Amniotic epithelial cell (primary cell): ENCODE measurements at places on chromosomes 12 and 14.
A peak's percentile ranks its signal among the peaks of the same experiment; 100 is the strongest.

DNA sequence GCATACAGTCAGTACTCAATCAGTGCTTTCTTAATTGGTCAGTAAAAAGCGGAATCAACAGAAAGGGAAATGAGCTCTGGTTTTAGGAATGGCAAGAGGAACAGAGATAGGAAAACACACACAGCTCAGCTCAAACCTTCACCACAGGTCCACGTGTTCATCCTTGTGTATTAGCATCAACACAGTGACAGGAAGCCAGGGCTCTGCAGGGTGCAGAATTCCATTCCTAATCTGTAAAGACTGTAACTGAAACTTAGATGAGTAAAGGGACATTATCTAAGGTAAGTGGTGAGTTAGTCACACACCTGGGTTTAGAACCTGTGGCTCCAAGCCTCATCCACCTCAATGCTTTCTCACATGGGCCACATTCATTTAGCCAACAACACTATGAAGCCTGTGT lies 1242.2 kb upstream of the TMEM132C start:
- DNase-seq: no peak

DNA sequence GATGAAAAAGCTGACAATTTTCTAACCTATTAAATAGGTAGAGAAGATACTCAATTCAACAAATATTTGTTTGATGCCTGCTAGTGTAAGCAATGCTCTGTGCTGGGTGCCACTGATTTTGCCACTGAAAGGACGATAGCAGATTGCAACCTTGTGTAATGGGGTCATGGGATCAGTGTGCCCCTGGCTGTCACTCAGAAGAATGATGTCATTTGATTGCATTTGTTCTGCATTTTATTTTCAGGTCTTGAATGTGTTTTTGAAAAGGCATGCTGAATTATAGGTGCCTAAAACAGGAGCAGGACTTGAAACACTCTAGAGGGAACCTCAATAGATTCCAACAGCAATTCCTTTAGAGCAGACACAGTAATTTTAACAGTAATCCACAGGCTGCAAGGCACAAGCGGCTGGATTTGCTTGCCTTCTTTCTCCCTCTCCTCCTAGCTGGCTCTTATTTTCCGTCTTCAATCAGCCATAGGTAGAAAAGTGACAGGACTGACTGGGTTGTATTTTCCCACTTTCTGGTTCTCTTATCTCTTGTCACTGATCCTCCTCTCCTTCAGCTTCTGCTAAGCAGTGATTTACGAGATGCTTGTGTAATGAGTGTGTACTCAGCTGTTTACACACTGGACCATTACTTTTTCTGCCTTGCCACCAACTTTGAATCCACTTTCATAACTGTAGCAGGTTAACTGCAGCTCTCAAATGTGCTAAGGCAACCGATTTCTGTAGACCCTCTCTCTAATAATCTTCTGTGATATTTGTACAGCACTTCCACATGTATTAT lies 4.1 kb downstream of the PLXNC1 start:
- DNase-seq: peak; percentile 81

DNA sequence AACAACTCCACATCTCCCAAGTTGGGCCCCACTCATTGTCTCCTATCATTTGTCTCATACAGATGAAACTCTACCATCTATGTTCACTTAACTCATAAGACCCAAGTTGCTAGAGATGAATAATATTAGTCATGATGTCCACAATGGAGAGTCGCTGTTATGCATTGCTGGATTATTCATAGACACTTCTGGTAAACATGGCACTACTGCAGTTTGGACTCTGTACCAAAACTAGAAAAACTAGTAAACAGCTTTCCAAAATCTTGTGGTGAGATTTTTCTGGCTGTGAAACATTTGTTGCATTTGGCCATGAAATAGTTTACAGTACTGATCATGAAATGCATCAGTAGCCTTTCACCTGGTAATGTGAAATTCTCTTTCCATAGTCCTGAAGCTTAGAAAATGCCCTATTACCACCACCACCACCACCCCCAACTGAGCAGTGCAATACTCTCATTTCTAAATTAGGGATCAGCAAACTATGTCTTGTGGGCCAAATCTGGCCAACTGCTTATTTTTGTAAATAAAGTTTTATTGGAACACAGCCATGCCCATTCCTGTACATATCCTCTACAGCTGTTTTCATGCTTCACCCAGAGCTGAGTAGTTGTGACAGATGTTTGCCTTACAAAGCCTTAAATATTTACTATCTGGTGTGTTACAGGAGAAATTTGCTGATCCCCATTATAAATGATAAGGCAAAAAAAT lies 236.5 kb downstream of the DPF3 start:
- DNase-seq: peak; percentile 37

- peak; percentile 56 for DNase-seq
Observed at GRCh38 chr12:57614178-57614947, 3.1 kb downstream of the ARHGEF25 start.

- peak; percentile 13 for DNase-seq
Observed at GRCh38 chr12:67630373-67631088, 18.0 kb upstream of the DYRK2 start.

DNA sequence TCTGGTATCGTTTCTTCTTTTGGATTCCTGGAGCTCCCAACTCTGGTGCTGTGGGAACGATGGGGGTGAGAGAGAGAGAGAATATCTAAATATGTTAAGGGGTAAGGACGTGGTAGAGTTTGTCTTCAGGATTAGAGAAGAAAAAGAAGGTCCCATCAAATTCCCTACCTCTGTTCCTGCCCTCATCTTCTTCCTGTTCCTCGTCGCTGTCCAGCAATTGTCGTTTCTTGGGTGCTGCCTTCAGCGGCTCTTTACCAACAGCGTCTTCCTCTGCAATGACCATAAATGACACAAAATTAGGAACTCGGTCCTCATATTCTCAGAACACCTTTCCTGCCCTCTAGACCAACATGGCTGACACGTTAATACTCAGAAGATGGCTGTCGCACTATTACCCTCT lies 31.5 kb downstream of the TIMELESS start:
- no peak for DNase-seq

DNA sequence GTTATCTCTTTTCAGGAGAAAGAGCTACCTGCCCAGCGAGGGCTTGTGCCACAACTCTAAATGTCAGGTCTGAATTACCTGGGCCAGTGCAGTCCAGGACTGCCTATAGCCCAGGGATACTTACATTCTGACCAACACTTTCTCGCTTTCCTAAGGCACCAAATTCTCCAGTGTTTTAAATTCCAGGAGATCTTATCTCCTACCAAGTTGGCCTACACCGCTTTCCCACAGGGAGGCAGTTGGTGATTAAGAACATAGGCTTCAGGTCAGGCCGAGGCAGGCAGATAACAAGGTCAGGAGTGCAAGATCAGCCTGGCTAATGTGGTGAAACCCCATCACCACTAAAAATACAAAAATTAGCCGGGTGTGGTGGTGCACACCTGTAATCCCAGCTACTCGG lies 41.1 kb downstream of the RPS29 start:
- peak; percentile 58 for DNase-seq

DNA sequence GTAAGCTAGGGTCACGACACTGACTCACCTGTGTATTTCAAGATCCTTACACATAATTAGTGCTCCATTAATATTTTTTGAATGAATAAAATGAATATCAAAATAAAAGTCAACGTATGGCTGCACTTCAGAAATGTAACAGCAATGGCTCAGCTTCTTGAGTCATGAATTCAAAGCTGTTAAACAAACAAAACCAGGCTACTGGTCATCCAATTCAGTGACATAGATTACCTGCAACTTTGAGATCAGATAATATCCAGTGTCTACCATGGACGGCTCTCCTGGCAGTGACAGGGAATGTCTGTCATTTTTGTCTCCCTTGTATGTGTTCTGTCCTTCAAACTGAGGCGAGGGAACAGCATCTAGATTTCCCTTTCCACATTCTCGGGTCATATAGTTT lies 225.6 kb downstream of the EFCAB11 start:
- no peak for DNase-seq

GRCh38 chr12:51667269-51667668 lies 76.2 kb downstream of the SCN8A start:
- DNase-seq: no peak

GRCh38 chr14:91036741-91037469 lies 23.5 kb downstream of the RPS6KA5 start:
- DNase-seq: no peak

GRCh38 chr12:14238221-14238792 lies 127.2 kb upstream of the ATF7IP start:
- DNase-seq: no peak

GRCh38 chr12:96213869-96214268 lies 19.7 kb downstream of the ELK3 start:
- DNase-seq: no peak

DNA sequence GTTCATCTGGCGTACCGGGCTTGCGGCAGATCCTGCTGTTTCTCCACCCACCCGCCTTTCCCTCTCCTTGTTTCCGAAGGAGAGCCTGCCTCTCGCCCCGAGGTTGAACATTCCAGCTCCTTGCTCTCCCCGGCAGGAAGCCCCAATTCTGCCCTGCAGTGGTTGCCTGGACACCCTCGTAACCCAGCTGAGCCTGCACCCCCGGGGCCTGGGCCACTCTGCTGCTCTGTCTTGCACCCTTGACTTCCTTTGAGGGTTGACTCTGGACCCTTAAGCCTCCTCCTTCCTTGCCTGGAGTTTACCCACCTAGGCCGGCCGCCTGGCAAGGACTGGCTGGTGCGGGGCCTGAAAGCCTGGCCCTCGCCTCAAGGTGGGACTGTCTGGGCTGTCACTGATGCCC lies 25.8 kb upstream of the NCOR2 start:
- no peak for DNase-seq

DNA sequence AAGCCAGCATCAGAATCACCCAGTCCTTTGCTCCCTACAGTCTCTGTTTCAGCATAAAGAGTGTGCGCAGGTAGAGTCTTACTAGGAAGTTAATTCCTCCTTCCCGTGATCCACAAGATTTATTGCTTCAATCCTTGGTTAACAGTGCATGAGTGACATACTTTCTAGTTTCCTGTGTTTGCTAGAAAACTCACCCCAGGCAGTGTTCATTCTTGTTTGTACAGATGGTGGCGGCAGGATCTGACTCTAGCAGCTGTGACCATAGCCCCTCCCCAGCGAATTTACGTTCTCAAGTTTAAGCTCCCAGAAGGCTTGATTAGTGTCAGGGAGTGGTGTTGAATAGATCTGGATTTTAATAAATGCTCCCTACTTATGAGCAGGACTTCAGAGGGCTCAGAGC lies 75.9 kb upstream of the ANO2 start:
- no peak for DNase-seq

DNA sequence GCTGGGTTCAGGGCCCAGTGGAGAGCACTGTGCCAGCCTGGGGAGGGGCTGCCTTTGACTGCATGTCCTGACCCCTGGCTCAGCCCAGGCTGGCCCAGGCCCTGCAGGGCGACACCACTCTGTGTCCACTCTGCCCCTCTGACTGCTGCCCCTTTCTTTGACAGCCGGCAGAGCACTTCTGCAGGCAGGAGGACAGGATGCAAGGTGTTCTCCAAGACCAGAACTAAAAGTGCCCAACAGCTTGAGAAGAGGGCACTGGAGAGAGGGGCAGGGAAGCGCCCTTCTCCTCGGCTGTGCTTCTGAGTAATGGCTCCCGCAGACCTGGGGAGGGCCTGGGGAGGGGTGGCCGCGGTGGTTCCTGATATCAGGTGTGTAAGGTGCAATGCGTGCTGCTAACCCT lies 72.7 kb downstream of the WDR20 start:
- DNase-seq: no peak

DNA sequence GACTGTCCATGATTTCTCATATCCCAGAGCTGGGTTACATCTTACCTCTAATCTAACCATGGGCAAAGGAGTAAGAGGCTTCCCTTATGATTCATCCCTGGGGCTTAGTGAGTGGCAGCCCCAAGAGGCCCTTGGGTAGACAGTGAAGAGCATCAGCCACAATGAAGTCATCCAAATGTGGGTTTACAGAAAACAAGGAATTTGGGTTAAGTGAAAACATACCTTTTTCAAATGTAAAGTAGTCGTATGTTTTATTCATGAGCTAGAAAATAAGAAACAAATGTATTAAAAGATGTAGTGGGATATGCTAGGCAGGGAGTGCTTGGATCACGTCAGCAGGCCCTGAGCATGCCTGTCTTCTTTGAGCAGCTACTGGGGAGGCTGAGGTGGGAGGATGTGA lies 54.0 kb upstream of the ELK3 start:
- peak; percentile 97 for DNase-seq

- DNase-seq: no peak
Observed at GRCh38 chr12:53602176-53602864, 23.9 kb downstream of the ATF7 start.

DNA sequence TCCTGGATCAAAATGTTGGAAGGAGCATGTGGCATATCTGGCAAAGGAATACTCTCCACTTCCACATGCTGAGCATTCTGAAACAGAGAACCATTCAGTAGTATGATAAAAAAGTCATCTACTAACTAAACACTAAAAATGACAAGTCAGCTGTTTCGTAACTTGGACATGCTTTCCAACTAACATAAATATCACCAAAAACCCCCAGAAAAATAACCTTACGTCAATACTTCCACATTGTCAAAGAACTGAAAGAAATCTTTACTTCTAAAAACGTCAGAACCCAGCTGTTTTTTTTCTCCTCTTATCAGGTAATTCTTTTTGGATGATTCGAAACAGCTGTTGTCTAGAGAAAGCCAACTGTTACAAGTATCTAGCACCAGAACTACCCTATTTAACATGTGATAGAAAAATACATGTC lies 8.2 kb downstream of the WBP11 start:
- peak; percentile 46 for DNase-seq

GRCh38 chr12:4133029-4133428 lies 140.5 kb upstream of the CCND2 start:
- no peak for DNase-seq

DNA sequence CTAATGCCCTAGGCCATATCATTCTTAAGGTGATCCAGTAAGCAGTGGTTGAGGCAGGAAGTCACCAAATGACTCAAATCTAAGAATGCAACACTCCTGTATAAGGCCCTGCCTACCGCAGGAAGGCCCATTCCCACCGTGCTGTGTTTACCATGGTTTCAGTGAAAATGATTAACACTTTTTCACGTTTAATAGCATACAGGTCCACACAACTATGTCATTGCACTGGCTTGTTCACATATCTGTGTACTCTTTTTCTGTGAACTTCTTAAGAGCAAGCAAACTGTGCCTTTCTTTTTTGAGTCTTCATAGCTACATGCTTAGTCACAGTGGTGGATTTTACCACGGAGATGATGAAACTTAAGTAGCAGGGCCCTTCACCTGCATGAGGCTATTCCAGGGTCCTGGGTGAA lies 214.9 kb downstream of the CNTN1 start:
- DNase-seq: peak; percentile 23
